Left cardiac atrium (tissue), 4 donors: ENCODE measurements at places on chromosomes 2 and 18. TPM values are rescaled to one million over a fixed set of nuclear protein-coding genes. Genes with fewer than 3 reads are reported as not detected.
A peak's percentile ranks its signal among the peaks of the same experiment; 100 is the strongest.

The CGREF1 gene
- 5.9 TPM for total RNA-seq

The STPG4 gene
- total RNA-seq: not detected

The TUBB8B gene
- not detected for total RNA-seq

The MRO gene
- 3.4 TPM for total RNA-seq

The CPO gene
- total RNA-seq: 0.50 TPM

The CRYGC gene
- total RNA-seq: not detected

DNA sequence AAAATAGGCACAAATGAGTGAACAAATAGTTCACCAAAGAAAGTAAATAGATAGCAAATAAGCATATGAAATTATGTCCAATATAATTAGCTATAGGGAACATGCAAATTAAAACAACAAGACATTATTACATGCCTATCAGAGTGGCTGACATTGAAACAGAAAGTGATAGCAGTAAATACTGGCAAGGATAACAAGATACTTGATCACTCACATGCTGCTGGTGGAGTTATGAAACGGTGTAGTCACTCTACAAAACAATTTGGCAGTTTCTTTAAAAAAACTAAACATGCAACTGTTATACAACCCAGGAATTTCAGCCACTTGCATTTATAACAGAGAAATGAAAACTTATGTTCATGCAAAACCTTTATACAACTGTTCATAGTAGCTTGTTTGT, 439.2 kb upstream of the ACVR2A start:
- DNase-seq: no peak

DNA sequence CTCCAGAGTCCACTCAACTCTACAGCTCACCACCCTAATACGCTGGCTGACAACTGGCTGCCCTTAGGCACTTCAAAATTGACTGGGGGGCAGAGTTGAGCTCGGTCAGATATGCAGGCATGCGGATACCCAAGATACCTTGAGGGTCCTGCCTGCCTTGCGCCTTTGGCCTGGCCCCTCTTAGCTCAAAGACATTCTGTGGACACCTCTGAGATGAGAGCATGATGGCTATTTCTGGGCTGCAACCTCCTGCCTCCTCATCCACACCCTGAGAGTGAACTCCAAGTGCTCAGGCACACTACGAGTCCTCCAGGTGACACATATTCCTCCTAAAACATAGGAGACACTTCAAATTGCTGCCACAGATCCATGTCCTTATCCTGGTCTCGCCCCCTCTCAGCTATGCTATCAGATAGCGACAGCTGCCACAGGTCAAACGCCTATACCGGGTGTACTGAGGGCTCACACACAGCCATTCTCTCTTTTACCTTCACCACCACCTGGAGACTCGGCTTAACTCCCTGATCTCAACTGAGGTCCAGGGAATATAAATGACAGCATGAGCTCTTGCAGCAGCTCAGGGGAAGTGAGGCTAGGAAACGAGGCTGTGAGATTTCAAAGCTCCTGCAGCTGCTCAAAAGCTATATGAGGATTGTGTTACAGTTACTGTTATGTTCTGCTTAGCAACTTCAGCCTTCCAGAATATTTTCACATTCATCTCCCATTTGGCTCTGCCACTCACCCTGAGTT, 60.5 kb upstream of the TEX51 start:
- DNase-seq: no peak

DNA sequence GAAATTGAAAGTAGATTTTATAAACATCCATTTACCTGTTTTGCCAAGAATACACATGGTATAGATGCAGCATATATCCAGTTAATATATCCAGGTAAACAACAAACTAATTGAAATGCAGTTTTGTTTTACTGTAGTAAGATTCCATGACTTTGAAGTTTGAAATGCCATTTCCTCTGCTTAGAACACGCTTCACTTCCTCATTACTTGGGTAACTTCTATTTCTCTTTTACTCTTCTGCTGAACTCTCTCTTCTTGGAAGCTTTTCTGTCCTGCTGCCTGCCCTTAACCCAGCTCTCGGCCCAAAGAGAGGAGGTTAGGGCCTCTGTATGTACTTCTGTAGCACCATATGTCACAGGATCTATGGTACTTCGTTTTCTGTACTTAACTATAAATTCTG, 14.1 kb upstream of the IL1RL2 start:
- DNase-seq: no peak

GRCh38 chr2:112012556-112012955, 42.5 kb upstream of the TMEM87B start:
- DNase-seq: no peak

DNA sequence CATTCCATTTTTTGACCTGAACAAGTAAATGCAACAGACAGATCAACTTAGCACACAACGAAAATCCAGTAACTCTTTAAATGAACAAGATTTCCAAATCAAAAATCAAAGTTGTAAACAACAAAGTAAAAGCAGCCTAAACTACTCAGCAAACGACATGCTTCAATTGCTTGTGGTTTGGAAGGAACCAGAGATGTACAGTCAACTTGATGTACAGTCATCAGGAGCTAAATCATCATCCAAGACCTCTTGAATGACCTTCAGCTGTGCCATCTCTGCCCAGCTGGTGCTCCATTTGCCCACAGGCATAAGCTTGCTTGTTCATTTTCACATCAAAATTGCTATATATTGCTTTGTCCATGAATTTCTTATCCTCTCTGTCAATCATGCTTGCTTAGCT, 109.8 kb downstream of the UPP2 start:
- DNase-seq: no peak

GRCh38 chr2:118665784-118666529, 181.5 kb downstream of the EN1 start:
- no peak for DNase-seq

GRCh38 chr18:79396431-79397246, 909 bp downstream of the NFATC1 start:
- peak; percentile 77 for DNase-seq

- DNase-seq: peak; percentile 93
Measured at GRCh38 chr2:43269074-43269572, 42.7 kb upstream of the ZFP36L2 start.

DNA sequence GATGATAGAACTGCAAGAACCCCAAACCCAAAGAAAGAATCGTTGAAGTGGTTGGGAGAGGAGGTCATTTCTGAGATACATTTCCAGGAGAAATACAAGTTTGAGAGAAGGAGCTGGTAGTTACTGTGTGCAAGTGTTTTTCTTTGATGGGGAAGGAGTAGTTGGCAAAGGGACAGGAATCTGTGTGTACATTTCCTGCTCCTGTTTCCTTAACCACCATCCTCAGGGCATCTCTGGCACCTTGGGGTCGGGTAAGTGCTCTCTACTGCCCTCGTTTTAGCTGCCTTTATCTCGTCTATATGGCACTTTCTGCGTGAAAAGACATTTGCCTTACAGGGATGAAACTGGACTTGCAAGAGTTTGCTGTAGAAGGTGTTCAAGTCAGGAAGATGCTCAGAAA, 27.3 kb downstream of the CDC42EP3 start:
- no peak for DNase-seq

DNA sequence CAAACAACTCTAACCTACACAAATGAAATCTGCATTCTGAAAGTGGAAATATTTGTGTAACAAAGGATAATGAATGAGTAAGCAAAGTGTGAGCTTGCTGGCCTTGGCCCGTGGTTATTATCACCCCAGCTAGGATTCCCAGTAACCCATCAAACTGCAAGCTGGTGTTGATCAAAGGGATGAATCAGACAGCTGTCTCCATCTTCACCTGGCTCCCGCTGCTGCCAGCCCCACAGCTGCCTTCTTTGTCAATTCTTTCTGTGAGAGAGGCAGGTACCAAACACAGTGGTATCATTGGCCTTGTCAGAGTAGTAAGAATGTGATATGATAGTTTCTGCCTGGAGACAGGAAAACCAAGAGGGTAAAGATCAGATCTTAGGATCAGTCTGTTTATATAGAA, 25.2 kb upstream of the RGPD4 start:
- DNase-seq: no peak

DNA sequence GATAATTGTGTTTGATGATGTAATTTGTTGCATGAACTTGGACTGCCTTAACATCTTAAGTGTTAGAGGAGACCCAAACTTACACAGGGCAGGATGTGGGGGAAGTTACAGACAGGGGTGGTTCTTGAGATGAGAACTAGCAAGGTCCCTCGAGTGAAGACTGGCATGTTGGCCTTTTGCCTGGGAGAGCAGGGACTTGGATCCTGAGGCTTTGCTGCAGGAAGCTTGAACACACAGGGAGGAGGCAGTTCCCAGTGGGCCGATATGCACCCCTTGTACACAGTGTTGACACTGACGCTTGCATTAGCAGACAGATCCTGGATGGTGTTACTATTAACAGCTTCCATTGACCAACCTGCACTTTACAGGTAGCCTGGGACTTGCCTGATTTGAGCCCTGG, 47.5 kb downstream of the CHRNA1 start:
- no peak for DNase-seq

DNA sequence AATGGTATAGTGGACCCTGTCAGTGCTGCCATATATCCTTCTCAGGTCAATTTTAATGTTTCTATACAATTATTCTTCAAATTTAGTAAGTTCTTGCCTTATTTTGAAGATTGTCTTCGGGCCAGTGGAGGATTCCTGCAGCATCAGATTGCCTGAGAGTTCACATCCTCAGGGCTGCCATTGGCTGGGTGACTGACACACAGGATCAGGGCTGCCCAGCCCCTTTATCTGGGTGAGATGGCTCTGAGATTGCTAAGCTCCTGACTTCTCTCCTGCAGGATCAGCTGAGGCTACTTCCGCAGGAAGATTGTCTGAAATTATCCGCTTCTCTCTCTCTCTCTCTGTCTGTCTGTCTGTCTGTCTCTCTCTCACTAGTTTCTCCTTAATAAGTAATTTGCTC, 567.4 kb downstream of the TSN start:
- no peak for DNase-seq

- DNase-seq: no peak
Measured at GRCh38 chr2:27042159-27042661, 9.3 kb upstream of the AGBL5 start.

DNA sequence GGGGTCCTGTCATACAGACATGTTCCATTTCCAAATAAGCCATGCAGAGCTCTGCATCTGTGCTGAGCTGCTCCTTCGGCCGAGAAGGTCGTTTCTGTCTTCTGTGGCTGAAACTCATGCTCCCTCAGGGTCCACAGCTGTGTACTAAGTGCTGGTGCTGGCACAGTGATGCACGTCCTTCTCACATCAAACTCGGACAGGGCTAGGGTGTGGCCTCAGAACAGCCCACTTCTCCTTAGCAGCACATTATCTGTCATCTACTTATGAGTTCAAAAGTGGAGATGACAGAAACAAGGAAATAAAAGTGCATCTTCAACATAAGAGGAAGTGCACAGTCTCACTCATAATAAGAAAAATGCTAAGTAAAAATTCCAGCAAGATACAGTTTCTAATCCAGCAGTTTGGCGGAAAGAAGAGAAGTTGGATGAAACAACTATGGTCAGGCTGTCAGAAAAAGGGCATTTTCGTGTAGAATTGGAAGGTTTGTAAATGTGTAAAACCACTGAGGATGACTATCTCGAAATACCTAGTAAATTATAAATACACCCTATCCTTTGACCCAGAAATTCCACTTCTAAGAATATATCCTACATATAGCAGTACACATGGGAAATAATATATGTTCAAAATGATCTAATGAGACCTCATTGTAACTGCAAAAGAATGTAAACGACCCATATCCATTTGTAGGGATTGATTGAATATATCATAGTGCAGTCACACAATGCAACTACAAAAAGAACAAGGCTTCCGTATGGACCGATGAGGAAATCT, 53.7 kb upstream of the APCDD1 start:
- DNase-seq: no peak

GRCh38 chr2:30235859-30236535, 4.7 kb downstream of the LBH start:
- no peak for DNase-seq

GRCh38 chr2:235468978-235469655, 24.7 kb upstream of the AGAP1 start:
- DNase-seq: peak; percentile 26

DNA sequence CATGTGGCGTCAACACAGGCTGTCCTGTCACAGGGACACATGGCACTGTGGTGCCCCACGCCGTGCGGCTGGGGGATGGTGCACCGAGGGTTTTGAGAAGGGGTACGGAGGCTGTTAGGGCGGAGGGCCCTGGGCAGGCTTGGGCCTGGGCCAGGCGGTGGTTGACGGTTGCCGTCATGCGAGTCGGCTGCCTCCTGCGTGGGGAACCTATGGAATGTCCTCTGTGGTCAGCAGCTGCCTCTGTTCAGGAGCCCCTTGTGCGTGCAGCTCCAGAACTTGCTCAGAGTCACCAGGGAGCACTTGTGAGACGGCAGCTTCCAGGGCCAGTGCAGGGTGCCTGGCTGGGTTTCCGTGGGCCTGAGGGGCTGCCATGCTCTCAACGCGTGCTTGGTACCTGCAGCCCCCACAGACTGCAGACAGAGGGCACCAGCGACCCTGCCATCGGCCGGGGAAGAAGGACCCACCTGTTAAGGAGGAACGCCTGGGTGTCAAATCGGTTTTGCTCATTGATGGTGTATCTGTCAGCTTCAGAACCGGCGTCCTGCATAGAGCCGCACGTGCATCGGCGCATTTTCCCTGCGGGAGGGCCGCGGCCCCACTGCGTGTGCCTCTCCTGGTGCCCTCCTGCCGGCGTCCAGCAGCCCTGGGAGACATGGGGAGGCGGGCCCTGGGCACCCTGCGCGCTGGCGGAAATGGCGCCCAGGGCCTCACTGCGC, 10.0 kb upstream of the D2HGDH start:
- DNase-seq: no peak

DNA sequence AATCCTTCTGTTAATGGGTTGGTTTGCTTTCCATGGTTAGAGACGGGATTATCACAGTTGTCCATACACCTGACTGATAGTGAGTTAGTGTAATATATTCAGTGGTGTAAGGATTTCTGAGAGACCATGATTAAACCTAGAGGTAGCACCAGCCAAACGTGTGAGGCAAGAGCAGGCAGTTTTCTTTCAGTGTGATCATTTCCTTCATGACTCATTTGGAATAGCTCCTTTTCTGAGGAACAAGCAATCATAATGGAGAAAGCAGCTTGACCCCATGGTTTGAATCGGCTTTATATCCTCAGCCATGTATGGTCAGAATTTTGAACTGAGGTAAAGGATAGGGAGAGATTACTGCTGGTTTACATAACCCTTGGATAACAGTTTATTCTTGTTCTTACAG, 2.9 kb downstream of the MXD1 start:
- peak; percentile 44 for DNase-seq

GRCh38 chr2:163630836-163631235, 105.0 kb downstream of the FIGN start:
- no peak for DNase-seq
